Kasumi-1 (cell line): ENCODE measurements at places on chromosomes 7 and 10.

DNA sequence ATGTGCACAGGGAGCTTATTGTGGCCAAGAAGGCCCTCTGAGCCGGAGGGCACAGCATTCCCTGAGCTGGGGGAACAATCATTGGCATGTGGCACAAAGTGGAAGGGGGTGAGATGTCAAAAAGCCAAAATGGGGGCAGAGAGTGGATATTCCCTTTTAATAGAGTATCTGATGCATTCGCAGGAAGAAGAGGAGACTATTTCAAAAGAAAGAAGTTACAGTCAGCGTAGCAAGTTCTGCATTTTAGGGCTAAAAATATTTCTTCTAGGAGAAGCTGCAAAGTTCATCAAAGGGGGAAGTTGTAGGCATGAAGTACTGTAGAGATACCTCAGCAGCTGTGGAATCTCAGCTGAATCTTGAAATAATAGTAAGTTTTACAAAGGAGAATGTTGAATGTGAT is 136.0 kb upstream of the WDR11 start:
- peak; percentile 73 for DNase-seq

GRCh38 chr10:101230183-101230917 is 1.1 kb upstream of the LBX1 start:
- DNase-seq = no peak

DNA sequence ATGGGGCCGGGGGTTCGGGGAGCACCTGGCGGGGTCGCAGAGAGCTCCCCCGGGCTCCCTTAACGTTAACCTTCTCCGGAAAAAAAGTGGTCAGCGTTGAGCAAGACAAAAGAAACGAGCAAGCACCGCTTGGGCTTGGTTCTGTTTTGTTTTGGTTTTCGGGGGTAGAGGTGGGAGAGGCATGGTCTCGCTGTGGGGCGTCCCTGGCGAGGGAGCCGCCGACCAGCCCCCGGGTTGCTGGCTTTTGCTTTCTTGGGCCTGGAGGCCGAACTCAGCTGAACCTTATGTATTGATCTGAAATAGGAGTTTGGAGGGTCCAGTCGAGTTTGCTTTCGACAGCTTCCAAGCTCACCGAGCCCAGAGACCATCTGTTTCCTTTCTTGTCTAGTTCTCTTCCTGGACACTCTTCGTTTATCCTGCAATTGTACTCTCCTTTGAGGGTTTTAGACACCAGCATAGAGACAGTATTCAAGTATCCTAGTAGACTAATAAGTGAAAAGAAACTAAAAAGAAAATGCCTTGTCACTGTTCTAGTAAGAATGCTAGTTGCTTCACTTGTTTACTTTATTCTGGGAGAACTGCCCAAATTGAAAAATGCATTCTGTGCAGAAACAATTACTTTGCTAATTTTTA is 980 bp downstream of the FHIP2A start:
- DNase-seq = peak; percentile 85

DNA sequence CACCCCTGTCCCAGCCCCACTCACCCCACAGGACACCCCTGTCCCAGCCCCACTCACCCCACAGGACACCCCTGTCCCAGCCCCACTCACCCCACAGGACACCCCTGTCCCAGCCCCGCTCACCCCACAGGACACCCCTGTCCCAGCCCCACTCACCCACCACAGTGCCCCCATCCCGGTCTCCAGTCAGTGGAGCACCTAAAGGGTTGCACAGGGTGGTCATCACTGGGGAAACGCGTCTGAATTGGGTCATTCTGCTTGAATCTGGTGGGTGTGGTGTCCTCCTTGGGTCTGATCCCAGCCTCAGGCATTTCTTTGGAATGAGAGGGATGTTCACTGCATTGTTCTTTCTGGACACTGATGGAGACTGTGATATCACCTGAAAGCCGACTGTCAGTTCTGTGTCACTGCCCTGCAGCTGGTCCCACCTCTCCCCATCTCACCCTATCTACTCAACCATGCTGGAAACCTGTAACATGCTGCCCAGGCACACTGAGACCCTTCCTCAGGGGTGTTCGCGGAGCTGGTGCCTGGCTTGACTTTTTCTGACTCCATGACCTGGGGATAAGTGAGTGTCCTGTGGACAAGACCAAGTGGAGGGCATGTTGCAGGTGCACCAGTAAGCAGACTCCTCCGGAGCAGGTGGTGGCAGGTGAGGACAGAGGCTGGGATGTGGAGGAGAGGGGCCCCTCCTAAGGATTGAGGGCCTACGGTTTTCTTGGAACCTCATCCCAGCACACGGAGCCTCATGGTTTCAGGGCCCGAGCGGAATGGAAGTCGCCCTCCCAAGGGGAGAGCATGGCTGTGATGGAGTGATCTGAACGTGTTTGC is 262.5 kb upstream of the PPP2R2D start:
- no peak for DNase-seq

GRCh38 chr10:21681156-21681555 is 147.1 kb downstream of the MLLT10 start:
- no peak for DNase-seq

GRCh38 chr7:74606101-74606908 is 51.2 kb upstream of the GTF2I start:
- DNase-seq = no peak

DNA sequence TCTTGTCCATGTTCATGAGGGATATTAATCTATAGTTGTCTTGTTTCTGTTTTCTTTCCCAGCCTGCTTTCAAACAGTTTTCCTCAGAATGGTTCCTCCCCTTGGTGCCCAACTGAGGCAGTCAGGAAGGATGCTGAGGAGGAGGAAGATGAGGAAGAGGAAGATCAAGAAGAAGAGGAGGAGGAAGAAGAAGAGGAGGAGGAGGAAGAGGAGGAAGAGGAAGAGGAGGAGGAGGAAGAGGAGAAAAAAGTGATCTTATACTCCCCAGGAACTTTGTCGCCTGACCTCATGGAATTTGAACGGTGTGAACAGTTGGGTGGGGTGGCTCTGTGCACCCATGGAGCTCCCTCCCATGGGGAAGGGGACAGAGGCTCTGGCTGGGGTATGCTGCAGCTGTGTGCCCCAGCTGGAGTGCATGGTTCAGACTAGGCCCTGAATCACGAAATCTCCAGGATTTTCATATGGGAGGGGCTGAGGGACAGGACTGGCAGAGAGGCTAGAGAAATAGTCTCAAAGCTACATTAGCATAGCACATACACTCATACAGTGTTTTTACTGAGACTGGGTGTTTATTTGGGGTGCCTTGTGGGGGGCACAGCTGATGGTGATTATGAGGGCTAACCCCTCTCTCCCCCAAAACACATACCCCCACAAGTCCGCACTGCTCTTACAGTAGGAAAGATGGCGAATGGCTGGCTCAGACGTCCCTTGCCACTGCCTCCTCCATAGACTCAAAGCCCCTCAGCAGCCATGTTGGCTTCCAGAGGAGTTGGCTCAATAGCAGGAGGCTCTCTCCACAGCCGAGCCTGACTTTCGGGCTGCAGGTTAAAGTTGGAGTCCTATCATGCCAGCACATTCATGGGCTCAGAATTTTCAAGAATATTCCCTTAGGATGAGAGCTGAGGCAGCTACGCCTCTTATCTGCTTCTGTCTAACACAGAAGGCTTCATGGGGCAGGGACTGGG is 11.9 kb downstream of the STRA8 start:
- no peak for DNase-seq

- no peak for DNase-seq
Measured at GRCh38 chr7:156017431-156017830, 205.2 kb upstream of the SHH start.

DNA sequence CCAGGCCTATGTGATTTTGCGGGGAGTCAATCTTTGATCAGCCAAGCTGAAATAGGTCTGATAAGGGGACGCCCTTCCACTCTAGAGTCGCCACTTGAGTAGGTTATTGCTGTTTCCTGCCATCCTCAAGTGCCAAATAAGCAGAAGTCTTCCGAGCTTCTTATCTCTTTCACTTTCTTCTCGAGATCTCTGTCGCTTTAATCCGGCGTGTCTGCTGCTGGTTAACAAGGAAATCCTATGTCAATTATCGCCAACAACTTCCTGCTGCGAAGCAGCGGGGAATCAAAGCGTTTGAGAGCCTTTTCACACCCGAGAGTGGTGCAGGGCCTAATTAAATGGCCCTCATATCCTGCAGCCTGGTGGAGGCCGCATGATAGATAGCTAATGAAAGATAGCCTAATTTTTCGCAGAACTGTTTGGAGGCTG is 215.9 kb downstream of the RAB11FIP2 start:
- DNase-seq = no peak

GRCh38 chr7:20748853-20749252 is 37.8 kb downstream of the SP8 start:
- no peak for DNase-seq

DNA sequence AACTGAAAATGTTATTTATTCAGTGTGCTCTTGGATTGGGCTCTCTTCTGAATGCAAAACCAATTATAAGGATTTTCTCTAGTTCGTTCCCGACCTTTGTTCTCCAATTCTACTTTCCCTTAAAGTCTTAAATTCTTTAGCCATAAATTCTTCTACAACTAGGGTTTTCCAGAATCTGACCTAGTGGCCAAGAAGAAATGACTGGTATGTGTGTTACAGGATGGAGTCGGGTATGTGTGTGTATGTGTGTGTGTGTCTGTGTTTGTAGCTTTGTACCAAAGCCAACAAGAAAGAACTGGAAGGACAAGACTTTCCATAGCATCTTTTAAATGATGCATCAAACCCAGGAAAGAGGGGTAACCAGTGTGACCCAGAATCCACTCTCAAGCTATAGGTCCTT is 25.8 kb upstream of the LEP start:
- DNase-seq = no peak

- peak; percentile 65 for DNase-seq
Measured at GRCh38 chr7:127629268-127629854, 11.4 kb upstream of the PAX4 start.

GRCh38 chr10:118349235-118349634 is 7.1 kb upstream of the FAM204A start:
- no peak for DNase-seq

DNA sequence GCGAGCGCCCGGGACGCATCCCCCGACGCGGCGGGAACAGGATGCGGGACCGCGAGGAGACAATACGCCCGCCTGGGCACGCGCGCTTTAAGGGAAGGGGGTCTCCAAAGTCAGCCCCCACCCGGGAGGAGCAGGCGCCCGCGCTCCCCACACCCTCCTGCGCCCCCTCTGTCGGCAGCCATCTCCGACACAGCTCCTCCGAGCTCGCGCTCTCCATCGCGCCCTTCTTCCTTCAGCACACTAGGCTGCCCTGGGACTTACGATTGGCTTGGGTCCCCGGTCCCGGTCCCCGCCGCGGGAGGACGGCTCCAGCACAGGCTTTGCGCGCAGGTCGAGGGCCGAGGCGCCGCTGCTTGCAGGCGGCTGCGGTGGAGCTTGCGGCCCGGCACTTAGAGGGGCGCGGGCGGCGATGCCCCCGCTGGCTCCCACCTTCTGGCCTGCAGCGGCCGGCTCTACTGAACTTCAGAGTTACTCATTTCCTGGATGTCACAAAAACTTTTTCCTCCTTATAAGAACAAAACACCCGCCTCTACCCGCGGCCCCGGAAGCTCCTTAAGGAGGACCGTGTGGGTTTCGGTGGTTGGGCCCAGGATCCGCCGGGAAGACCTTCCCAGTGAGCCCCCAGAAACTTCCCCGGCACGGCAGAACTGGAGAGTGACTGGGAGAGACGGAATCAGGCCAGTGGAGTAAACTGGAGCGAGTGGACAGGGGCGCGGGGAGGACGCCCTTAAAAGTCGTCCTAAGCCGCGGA is at the start of gene ITPRIP:
Gene ITPRIP (minus strand): TSS at position 481 of the 751 bp plus-strand sequence. CDS start 22,414 bp downstream, outside the sequence.
- DNase-seq = peak; percentile 99

DNA sequence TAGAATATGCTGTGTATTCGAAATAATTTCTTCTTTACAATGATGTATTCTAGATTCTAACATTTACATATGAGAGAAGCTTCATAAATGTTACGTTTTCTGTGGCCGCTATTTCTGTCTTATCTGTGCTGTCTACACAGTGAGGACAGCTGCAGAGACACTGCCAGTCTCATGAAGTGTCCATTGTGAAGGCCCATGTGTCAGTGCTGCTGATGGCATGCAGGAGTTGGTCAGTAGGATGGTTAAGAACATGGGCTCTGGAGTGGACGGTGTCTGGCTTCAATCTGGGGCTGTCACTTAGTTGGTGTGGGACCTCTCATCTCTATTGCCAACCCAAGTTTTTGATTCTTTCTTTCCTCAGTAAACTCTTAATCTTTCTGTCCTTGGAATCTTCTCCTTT is 137.3 kb downstream of the SDK1 start:
- no peak for DNase-seq

GRCh38 chr10:14153570-14154055 is 177.1 kb downstream of the FRMD4A start:
- DNase-seq = no peak

DNA sequence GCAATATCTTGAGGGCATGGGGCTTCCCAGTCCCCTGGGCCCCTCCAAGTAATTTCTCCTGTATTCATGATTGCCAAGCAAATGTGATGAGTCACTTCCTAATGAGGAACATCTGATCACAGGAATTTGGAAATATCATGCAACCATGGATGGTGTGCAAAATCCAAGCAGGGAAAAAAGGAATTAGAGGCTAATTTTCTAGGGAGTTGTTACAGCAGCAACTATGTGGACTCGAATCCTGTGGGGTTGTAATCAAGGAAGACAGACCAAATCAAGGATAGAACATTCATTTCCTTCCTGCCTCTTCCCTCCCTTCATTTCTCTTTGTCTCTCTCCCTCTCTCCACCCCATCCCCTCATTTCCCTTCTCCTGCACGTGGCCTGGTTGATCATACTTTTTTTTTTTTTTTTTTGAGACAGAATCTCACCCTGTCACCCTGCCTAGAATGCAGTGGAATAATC is 23.9 kb upstream of the AGFG2 start:
- no peak for DNase-seq

DNA sequence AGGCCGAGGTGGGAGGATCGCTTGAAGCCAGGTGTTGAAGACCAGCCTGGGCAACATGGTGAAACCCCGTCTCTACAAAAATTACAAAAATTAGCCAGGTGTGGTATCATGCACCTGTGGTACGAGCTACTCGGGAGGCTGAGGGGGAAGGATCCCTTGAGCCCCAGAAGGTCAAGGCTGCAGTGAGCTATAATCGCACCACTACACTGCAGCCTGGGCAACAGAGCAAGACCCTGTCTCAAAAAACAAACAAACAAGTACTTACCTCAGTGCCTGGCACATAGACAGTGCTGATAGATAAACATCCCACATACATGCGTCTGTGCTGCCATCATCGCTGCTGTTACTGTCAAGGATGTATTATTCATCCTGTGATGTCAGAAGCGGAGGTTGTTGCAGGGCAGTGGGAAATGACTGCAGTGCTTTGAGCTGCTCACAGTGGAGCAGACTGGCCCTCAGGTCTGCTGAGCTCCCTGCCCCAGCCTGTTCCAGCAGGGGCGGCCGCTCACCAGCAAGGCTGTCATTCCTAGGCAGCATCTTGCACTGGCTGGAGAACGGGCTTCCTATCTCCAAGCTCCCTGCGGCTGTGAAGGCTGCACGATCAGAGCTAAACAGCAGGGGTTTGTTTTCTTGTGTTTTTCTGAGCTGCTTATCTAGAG is 18.6 kb downstream of the FOXK1 start:
- DNase-seq = no peak
